ENCODE measurements at places on chromosomes 2 and 18. TPM values are rescaled to one million over a fixed set of nuclear protein-coding genes. Genes with fewer than 3 reads are reported as not detected.

Gene TMEM247
- total RNA-seq: not detected

Gene FLACC1
- total RNA-seq: 0.20 TPM

Gene RAX
- total RNA-seq: not detected

Gene TXNDC2
- 0.17 TPM for total RNA-seq

Gene GPR35
- 0.83 TPM for total RNA-seq

Measured in A549 treated with dexamethasone at 1 μM for 4 hours (cell line).